ENCODE measurements at places on chromosomes 7 and 10.

DNA sequence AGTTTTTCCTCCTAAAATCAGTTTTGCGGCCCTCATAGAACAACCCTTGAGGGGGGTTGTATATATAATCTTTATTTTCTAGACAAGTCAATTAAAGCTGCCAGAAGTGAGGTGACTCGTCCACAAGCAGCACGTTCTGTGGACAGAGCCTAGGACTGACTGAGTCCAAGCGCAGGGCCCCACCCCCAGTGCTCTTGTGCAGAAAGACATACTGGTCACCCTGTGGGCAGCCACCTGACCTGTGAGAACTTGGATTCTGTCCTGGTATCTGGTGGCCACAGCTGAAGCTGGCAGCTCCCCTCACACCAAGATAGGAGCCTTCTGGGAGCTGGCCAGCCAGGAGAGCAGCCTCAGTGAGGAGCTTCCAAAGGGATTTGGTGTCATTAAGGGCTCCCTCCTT lies 89.3 kb downstream of the GRK5 start:
- no peak for DNase-seq

DNA sequence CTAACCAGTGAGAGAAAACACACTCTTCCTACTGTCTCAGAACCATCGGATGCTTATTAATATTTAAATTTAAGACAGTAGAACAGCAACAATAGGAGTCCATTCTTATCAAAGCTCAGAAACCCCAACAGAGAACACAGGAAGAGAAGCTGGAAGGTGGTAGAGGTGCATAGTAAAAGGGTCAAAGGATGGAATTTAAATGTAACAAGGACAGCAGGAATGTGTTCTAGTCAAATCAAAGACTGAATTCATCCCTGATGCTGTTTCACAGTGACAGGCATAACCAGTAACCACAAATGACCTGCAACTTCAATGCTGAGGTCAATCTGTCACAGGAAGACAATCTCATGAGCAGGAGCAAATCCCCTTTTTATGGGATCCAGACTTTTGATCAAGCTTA lies 1259.7 kb downstream of the XPNPEP1 start:
- no peak for DNase-seq

GRCh38 chr10:96716390-96716789 lies 3.9 kb downstream of the PIK3AP1 start:
- no peak for DNase-seq

DNA sequence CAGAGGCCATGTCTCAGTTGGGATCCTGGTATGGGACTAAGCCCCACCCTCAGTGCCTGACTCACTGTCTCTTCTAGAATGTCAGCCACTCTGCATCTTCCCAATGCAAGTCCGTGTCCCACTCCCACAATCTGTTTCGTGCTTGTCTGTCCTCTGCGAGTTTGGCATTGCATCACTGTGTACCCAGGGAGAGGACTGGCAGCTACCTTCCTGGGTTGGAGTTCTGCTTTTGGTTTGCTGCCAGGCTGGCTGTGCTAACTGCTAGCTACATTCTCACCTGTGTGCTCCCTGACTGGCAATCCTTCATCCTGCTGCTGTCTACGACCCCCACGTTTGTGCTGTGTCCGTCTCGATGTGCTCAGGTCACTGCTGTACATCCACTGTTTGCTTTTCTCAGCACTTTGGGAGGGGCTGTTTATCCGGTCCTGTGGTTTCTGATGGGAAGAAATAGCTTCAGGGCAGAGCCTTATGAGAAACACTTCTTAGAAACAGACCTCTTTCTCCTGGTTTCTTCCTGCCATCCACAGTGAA lies 56.0 kb upstream of the GLI3 start:
- no peak for DNase-seq

- DNase-seq, result no peak
Measured at GRCh38 chr7:76259124-76260093, 43.1 kb upstream of the HSPB1 start.
